ENCODE measurements at places on chromosomes 12 and 14.

GRCh38 chr12:52691076-52691840 is 11.1 kb upstream of the KRT1 start:
- DNase-seq, result peak; percentile 29

DNA sequence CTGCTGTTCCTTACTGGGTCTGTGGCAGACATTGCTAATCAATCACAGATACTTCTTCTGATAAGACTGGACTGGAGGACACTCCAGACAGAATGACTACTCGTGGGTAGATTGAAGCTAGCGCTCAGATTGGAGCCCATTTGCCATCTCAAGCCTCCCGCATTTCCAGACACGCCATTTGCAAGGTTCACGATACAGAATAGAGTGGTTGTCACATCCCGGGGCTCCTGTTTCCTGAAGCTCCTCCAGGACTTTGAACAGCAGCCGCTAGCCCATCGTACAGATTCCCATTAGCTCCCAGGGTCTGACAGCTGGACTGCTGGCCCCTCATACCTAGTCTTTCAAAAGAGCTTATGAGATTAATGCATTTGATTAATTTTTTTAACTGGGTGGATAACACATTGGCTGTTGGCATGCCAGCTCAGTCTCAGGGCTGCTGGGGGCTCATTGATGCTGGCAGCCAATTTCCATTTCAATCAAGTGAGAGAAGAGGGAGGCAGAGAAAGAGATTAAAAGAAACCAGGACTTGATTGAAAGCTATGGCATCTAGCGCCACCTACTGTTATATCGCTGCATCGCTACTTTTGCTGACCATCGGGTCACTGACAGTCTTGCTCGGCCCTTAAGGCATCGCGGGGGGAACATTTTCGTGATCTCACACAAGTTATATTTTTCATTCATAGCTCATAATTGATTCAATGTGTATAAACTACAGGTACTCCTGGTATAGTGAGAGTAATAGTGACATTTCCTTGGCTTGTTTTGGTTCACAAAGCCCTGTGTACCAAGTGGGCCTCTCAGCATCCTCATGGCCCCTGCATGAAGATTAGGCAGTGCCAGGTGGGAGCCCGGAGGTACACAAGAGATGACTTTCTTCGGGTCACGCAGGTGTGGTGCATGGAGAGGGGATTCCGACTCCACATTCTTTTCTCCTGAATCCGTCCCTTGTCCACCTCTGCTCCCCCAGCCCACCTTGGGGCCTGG is 78.6 kb downstream of the CCDC60 start:
- no peak for DNase-seq

- DNase-seq, result no peak
These were observed 193.1 kb upstream of the FLRT2 start for GRCh38 chr14:85336817-85337216.

DNA sequence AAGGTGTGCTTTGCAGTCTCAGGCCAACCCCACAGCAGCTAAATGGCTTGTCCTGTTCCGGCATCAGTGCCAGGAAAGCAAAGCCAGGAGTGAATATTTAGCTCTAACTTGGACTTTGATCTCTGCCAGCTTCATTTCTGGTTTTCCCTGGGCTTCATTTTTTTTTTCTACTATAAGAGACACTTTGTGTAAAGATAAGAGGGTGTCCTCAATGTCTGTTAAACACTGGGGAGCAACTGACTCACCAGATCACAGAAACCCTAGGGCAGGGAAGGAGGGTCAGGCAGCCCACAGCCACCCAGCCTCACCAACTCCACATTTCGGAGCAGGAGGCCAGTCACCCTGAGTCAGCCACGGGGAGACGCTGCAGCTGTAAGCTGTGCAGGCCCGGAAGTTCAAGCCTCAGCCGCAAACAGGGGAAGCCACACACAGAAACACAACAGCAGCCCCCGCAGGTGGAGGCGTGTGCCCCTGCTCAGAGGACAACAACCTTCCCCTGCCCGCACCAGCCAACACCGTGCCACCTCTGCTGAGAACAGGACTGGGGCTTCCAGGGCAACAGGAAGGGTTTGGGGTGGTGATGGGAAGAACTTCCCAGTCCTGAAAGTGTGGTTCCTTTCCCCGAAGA is 6.3 kb downstream of the TNFRSF1A start:
- peak; percentile 64 for DNase-seq

DNA sequence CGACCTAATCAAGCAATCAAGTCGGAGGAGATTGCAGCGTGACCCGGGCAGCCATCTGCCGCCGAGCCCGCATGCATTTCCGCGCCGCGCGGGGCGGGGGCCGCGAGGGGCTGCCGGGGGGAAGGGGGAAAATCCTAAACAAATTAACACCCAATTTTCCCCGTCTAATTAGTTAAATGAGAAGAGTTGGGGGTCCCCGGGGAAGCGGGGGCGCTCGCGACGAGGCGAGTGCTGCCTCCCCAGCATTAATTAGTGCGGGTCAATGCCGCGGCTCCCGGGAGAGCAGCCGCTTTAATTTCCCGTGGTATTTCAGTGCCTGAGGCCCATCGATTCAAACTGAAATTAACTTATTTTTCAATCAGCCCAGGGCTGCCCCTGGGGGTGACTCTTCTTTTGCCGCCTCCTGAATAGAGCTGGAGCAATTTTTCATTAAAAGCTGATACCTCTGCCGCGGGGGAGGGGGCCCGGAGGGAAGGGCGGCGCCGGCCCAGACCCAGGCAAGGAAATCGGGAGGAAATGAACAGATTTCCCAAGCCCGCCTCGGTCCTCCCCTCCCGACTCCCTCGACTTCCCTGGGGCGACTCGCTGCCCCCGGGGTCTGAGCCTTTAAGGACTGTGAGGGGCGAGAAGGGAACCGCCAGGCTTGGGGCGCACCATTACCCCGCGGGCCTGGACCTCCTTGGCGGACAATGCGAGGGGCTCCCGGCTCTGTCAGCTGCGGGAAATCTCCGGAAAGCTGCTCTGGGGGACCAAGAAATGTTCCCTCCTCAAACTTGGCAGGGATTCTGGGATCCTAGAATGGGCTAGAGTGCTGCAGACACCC is 18.9 kb downstream of the VSX2 start:
- DNase-seq, result no peak

- no peak for DNase-seq
These were observed 17.5 kb downstream of the CAMKK2 start for GRCh38 chr12:121279071-121279375.

DNA sequence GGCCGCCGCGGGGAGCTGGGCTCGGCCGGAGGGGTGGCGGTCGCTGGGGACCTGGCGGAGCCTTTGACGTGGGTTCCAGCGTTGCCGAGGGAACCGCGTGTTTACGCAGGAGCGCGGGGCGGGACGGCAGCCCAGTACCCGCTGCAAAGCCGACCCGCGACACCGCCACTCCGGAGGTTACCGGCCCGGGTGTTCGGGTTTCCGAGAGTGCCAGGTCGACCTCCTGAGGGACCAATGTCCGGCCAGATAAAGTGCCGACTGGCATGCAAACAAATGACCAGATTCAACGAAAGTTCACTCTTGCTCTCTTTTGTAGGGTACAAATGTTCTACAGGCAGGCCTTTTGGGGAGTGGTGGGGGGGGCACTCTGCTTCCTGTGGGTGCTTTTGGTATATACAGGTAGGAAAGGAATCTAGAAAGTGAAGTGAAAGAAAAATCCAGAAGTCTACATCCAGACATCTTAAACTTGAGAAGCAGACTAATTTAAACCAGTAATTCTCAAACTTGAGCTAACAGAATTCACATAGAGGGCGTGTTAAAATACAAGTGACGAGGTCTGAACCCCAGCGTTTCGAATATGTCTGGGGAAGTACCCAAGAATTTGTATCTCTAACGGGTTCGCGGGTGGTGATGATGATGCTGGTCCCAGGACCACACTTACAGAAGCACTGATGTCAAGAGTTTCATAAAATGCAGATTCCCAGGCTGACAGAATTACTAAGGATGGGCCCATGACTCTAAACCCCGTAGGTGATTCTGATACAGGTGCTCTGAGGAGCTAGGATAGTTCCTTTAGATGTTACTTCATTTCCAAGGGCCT is at the start of gene GPR135:
GPR135 (minus strand) TSS at position 65 of the 820 bp plus-strand sequence. CDS start 154 bp downstream, outside the sequence.
- DNase-seq, result no peak

DNA sequence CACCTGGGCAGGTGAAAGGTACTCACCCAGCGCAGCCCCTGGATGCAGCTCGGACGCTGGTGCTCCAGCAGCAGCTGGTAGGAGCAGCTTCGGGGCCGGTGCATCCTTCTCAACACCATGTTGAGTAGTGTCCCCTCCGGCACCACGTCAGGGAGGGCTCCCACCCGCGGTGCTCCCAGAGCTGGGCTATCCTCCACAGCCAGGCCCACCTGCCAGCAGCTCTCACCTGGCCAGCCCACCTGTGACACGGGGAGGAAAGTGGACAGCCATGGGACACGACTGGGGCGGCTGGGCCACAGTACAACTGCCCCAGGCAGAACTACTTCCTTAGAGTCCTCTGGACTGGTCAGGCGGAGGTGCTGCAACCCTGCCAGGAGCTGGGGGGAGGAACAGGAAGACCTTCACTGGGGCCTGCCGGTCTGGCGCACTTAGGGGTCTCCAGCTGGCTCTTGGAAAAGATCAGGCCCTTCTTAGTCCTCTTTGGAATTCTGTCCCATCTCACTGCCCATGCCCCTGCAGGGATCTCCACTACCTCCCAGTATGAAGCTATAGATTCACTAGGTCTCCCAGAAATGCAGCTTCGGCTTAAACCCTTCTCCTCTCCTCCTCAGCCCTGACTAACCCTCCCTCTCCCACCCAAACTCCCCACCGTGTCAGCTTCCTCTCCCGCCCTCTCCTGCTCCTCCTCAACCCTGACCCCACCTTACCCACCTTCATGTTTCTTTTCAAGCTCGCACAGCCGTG is 668 bp downstream of the RAPGEF3 start:
- no peak for DNase-seq

DNA sequence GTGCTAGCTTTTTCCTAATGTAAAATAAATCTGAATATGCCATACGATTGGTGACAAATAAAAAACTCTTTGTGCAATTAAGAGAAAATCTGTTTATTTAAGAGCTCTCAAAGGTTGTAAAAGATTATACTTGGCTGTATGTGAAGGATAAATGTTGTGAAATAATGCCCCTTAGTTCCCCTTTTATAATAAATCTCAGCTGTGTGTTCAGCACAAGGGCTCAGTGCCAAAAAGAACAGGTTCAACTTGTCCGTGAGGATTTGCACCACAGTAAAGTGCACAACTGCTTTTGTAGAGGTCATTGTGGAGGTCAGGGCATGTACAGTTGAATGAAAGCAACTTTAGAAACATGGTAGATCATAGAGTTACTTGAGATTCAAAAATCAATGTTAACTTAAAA is 118.6 kb downstream of the TRMT5 start:
- DNase-seq, result no peak

GRCh38 chr12:105814283-105814682 is 324.5 kb downstream of the NUAK1 start:
- no peak for DNase-seq

- DNase-seq, result no peak
These were observed 49.2 kb downstream of the FBXL14 start for GRCh38 chr12:1544996-1545700.

GRCh38 chr14:73463411-73463810 is 5.1 kb upstream of the NUMB start:
- DNase-seq, result no peak

DNA sequence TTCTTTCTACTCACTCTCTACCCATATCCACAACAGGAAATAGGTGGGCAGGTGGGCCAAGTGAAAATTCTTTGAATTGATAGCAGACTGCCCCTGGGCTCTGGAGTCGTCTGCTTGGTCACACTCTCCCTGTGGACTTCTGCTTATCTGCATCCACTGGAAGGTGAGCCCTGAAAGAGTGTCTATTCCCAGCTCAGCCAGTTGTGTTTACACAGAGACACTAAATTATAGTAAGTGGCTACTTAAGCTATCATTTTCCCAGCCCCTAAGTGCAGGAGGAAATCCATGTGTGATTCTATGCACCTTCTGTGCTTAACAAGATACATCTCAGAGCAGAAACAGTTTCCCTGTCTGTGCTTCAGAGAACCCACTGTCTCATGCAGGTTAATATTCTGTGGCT is 338.4 kb downstream of the FUT8 start:
- no peak for DNase-seq

- DNase-seq, result no peak
These were observed 2.4 kb downstream of the VPS37B start for GRCh38 chr12:122893208-122894153.

DNA sequence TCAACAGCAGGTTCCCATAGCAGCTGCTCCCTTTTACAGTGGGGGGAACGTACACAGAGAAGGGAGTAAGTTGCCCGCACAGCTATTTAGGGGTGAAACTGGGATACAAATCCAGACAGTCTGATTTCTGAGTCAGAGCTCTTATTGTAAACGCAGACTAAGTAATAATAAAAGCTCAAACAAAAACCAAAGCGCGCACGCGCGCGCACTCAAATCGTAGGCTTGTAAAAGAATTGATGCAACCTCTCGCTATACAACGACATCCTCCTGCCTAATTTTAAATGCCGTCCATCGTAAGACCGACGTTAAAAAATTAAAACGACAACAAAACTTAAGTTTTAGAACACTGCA is 747 bp upstream of the DACT1 start:
- DNase-seq, result no peak

GRCh38 chr12:90969346-90969745 is 14.4 kb upstream of the CCER1 start:
- DNase-seq, result no peak

DNA sequence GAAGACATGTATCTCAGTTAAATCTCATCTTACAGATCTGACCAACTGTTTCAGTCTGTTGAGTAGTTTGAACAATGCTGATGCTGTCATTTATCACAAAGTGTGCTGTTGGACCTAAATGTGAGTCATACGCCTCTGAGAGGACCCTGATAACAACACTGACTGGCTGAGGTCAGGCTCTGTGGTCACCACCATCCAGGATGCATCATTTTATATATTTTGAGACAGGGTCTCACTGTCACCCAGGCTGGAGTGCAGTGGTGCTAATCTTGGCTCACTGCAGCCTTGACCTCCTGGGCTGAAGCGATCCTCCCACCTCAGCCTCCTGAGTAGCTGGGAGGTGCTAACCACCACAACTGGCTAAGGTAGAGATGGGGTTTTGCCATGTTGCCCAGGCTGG is 181.0 kb upstream of the RGS6 start:
- no peak for DNase-seq

DNA sequence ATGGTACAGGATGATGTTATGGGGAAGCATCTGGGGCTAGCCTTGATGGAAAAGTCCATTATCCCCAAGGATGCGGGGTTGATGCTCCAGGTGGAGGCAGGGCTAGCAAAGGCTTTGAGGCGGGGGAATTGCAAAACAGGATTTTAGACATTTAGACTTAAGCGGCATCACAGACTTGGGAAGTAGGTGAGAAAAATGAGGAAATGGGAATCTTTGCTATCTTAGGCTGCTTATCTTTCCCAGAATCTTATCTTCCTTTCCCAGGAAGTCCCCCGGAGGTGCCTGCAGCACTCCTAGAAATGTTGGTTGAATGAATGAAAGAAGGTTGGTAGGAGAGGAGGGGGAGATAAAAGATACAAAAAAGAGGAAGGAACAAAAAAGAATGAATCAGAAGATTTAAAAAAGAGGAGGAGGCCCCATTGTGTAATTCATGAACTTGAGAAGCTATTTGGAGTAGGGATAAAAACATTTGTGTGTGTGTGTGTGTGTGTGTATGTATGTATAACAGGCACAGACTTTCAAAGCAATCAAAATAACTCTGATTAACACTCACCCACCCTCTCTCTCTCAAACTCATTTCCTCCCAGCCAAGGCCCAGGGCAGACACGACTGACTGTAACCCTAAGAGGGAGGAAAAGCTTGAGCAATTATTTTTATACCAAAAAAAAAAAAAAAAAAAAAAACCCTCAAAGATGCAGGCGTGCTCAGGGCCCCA is 62.5 kb upstream of the TBX3 start:
- DNase-seq, result no peak
